ENCODE measurements at places on chromosomes 4 and X. TPM values are rescaled to one million over a fixed set of nuclear protein-coding genes. Genes with fewer than 3 reads are reported as not detected.

DNA sequence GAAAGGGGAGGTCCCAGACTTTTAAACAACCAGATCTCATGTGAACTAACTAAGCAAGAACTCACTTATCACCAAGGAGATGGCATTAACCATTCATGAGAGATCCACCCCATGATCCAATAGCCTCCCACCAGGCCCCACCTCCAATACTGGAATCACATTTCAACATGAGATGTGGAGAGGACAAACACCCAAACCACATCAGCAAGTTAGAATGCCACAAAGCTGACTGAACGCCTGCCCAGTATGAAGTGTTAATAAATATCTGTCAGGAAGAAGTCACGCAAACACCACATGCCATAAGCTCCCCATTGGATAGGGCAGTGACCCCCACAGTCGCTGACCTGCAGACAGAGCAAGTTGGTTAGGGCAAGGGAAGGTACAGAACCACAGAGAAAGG, 14.3 kb downstream of the SLC10A6 start:
- H3K27ac ChIP-seq, result no peak overlapping the region
- H3K27me3 ChIP-seq, result no peaks in the 10 kb centered on the region
- H3K4me1 ChIP-seq, result no peaks in the 10 kb centered on the region
- H3K36me3 ChIP-seq, result no peaks in the 10 kb centered on the region
- DNase-seq, result no peak
- H3K4me3 ChIP-seq, result no peak overlapping the region

DNA sequence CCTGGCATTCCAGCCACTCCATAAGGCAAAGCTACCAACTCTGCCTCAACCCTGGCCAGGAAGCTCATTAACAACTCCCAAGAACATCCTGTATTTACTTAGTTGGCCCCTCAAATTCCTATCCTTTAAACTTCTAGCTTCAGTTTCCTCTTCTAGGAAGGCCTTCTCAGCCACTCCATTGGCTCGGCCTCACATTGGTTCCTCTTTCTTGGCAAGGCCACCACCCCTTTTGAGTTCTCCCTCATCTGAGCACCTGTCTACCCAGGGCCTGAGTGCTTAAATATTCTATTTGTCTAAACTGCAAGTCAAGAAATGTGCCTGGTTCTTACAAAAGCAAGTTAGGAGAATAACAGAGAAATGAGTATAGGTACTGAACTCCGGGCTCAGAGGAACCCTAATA, 10.0 kb downstream of the SMC1A start:
- no peak for DNase-seq
- no peaks in the 10 kb centered on the region for H3K4me1 ChIP-seq
- H3K27ac ChIP-seq, result no peak overlapping the region
- no peaks in the 10 kb centered on the region for H3K36me3 ChIP-seq
- no peak overlapping the region for H3K4me3 ChIP-seq

DNA sequence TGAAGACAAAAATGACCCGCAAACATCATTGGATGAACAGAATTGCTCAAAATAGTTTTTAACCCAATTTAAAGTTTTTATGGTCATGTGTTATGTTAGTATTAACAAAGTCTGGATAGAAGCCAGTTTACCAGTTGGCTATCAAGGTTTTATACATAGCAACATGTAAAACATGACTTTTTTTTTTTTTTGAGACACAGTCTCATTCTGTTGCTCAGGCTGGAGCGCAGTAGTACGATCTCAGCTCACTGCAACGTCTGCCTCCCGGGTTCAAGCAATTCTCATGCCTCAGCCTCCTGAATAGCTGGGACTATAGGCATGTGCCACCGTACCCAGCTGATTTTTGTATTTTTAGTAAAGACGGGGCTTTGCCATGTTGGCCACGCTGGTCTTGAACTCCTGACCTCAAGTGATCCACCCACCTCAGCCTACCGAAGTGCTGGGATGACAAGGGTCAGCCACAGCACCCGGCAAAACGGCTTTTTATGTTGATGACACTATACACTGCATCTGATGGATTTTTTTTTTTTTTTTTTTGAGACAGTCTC, 3.4 kb downstream of the SAT1 start:
- no peaks in the 10 kb centered on the region for H3K4me1 ChIP-seq
- peak overlapping the region; percentile 93 for H3K27ac ChIP-seq
- H3K4me3 ChIP-seq, result no peak overlapping the region
- DNase-seq, result no peak
- H3K36me3 ChIP-seq, result no peaks in the 10 kb centered on the region

GRCh38 chrX:71178908-71179307, 34.3 kb downstream of the NLGN3 start:
- DNase-seq, result peak; percentile 44
- H3K4me1 ChIP-seq, result no peaks in the 10 kb centered on the region
- no peaks in the 10 kb centered on the region for H3K27me3 ChIP-seq
- H3K4me3 ChIP-seq, result no peak overlapping the region

The YIPF7 gene
- 0.32 TPM for polyA plus RNA-seq

Measured in left lung (tissue), 14 donors.